ENCODE measurements at places on chromosomes 7 and 10. TPM values are rescaled to one million over a fixed set of nuclear protein-coding genes. Genes with fewer than 3 reads are reported as not detected.

DNA sequence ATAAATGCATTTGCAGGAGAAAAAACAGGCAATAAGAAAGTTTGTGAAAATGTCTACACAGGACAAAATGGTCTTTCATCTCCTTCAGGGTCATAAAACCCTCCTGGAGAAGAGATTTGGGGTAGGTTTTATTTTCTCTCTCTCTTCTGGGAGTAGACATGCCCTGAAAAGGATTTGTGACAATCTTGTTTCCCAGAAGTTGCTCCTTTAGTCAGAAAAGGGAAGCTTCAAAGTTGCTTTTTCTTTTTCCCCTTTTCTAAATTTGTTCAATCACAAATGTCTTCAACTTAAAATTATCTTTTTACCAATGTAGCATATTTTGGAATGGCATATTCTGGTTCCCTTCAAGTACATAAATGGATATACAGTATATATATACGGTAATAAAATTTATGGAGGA is 9.4 kb upstream of the ANKRD22 start:
- DNase-seq = no peak

DNA sequence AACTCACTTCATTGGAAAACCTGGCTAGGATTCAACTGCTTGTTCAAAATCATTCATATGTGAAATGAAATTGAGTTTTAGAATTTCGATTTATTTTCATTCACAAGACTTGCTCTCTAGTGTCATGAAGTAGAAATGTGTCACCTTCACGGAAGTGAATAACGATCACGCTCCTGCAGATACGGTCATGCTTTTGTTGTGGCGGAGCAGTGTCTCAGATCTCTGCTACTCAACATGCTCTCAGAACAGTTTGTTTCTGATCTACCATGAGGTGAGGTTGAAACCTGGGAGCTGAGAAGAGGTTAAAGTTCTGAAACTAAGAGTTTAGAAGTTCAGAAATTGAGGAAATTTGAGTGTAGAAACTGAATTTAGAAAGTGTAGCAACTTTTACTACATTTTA is 13.8 kb upstream of the PITRM1 start:
- DNase-seq = no peak

DNA sequence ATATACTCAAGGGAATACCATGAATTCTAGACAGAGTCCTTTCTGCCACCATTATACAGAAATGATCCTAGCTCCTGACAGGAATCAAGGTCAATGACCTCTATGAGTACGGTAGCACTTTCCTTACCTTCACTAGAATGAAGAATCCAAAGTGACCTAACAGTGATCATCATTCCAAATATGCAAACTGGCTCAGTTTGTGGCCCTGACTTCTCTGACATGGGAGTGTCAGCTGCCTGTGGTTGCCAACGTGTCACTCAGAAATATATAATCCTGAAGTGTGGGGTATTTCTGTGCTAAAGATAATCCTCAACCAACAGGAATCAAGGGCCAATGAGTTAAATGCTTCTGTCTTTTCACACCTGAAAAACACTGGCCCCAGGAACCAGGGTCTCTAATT is 45.7 kb downstream of the COPG2 start:
- no peak for DNase-seq

DNA sequence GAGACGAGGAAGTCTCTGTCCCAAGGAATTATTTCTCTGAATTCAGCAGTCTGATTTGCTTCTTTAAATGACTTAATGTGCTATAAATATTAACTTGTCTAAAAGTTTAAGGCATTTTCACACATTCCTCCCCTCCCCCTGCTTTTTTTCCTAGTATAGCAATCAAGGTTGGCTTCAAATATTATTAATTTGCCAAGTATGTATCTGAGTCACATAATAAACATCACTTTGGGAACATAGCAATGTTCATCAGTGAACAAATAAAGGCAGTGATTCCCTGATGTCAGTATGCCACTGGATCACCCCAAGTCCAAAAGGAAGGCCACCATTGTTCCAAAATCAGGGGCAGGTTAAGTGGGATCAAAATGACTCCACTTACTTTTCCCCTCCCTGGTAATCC is 40.5 kb downstream of the PDE6C start:
- no peak for DNase-seq

GRCh38 chr10:95542330-95542729 is 18.8 kb downstream of the SORBS1 start:
- peak; percentile 27 for DNase-seq

Gene IFIT2
- polyA plus RNA-seq = 6.0 TPM

Gene FEZF1
- not detected for polyA plus RNA-seq

Gene ANKRD2
- polyA plus RNA-seq = 0.24 TPM

DNA sequence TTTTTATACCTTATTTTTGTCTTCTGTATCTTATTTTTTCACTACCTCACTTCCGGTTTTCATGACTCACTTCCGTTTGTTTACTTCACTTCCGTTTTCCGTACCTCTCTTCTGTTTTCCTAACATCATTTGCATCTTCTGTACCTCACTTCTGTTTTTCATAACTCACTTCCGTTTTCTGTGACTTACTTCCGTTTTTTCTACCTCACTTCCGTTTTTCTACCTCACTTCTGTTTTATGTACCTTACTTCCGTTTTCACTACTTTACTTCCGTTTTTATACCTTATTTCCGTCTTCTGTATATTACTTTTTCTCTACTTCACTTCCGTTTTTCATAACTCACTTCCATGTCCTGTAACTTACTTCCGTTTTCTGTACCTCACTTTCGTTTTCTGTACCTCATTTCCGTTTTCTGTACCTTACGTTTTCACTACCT is 492.5 kb upstream of the AKR1E2 start:
- no peak for DNase-seq

Gene CNPY4
- 28.1 TPM for polyA plus RNA-seq

DNA sequence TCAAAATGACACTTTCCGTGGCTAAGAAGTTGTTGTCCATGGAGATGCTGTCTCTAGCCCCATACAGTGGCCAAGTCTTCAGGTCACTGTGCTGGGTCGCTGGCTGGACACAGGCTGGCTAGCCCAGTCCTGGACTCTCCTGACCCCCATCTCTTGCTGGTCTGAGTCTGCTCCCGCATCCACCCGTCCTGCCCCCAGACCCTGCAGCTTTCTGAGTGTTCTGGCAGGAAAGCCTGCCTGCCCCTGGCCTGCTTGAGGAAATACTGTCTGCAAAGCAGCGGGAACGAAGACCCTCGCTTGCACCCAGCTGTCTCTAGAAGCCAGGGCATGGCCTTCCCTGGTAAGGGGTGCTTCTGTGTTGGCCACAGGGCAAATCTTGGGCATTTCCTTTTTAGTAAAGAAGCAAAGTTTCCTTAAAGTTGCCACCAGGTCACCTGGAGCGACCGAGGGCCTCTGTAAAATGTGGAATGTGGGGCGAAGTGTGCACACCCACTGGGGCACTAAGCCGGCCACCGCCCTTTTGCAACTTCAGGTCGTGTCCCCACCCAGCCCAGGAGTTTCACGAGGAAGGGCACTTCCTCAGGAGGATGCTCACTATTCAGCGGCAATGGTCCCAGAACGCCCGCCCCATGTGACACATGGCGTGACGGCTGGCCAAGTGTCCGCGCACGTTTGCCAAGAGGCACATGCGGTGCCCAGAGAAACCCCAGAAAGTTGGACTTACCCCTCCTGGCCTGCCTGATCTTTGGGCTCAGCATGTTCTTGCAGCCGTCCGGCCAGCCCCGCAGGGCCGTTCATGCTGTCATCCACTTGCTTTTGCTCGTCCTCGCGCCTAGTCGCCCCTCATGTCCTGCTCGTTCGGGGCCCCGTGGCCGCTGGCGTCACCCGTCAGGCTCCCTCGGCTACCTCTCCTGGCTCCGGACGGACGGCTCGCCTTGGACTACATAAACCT is 558 bp downstream of the ARHGAP22 start:
- DNase-seq = peak; percentile 44

DNA sequence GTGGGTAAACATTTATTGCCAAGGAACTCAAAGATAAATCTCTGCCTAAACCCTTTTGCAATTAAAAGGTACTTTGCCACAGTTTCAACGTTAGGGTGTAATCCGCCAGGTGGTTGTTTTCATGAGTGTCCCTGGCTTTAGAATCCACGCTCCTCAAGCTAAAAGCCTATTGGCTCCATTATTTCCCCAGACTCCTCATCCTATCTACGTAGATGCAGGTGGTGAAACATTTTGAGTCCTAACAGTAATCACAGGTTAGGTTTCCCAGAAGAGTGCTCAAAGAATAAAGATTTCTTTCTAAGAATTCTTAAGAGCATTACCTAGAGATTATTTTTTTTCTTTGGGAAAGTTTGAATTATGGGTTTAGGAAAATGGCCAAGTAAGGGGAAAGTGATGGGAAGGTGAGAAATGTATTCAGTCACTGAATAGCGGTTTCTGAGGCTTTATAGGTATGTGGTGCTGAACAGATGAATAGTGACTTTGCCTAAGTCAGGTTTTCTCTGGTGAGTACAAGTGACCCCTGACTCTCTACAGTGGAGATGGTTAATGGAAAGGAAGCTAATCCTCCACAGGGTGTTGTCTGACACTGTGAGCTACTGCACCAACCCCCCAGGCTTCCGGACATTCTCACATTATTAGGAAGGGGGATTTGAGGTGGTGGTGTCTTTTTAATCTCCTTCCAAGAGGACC is 60.2 kb downstream of the NRP1 start:
- no peak for DNase-seq
